ENCODE measurements at places on chromosomes 2 and 18.

DNA sequence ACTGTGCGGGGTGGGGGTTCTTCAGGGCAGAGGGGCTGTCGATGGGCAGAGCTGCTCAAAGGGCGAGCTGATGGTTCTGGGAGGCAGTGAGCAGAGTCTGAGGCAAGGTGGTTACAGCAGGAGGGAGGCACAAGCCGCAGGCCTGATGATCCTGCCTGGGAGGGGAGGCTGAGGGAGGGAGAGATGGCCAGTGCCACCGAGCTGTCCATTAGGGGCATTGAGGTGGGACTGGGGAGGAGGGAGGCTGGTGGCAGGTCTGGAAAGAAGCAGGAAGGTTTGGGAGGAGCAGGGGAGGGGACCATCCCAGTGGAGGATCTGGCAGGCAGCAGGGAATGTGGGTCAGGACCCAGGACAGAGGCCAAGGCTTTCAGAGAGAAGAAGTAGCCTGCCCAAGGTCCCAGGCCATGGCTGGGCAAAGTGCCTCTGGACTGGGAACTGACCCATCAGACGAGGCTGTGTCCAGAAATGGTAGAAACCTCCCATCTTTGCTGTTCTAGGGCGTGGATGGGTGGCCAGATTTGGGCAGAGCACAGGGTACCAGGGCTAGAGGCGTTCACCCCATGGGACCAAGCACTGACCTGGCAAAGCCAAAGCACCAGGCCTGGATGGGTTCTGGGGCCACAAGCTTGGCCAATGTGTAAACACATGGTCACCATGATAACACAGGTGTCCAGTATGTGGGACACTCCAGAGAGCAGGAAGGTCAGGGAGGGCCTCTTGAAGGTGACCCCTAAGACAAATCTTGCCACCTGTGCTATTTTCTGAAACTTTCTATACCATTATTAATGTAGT, 55.5 kb downstream of the INHBB start:
- no peak for DNase-seq

- no peak for DNase-seq
Observed at GRCh38 chr2:144048631-144049060, 471.3 kb downstream of the ZEB2 start.

DNA sequence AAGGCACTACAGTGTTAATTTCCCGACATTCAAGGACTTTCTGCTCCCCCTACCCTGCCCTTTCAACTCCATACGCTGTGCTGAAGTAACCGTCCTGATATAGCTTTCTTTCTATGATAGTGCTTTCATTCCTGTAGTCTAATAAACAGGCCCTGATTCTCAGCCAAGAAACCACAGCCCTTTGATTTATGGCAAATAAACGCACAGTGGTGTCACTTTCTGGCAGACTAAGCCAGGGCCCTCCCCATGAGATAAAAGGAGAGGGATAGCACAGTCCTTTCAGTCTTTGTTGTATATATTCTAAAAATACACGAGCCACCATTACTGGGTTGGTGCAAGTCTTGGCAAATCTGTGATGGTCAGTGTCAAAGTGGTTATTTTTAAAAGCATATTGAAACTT, 291.2 kb downstream of the ALPK2 start:
- DNase-seq = peak; percentile 42

- DNase-seq = no peak
Observed at GRCh38 chr2:144432921-144433320, 87.0 kb downstream of the ZEB2 start.

DNA sequence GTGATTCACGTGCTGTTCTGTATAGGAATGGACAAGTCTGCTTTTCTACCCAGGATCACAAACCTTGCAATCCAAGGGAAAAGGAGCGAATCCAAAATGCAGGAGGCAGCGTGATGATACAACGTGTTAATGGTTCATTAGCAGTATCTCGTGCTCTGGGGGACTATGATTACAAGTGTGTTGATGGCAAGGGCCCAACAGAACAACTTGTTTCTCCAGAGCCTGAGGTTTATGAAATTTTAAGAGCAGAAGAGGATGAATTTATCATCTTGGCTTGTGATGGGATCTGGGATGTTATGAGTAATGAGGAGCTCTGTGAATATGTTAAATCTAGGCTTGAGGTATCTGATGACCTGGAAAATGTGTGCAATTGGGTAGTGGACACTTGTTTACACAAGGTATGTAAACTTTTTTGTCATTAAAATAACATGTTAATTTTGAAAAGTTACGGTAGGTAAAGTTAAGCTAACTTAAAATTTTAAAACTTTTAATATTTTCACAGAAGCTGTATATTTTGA, 33.0 kb downstream of the PPM1B start:
- DNase-seq = no peak

- DNase-seq = no peak
Observed at GRCh38 chr2:10755621-10756020, 34.2 kb downstream of the ATP6V1C2 start.

DNA sequence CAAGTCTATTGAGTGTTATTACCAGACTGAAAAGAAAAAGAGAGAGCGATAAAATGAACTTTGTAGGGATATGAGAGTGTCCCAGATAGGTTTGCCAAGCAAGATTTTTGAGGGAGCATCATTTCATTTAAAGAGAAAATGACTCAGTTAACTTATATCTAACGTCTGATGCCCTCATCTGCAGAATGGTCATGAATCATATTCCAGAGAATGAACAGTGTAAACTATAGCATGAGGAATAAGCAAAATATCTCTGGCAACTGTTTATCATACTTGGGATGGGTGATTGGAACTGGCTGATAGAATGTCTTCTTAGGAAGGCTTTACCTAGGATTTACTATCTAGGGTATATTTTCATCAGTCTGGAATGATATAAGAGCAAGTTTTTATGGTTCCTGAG, 289.4 kb downstream of the CMPK2 start:
- no peak for DNase-seq

DNA sequence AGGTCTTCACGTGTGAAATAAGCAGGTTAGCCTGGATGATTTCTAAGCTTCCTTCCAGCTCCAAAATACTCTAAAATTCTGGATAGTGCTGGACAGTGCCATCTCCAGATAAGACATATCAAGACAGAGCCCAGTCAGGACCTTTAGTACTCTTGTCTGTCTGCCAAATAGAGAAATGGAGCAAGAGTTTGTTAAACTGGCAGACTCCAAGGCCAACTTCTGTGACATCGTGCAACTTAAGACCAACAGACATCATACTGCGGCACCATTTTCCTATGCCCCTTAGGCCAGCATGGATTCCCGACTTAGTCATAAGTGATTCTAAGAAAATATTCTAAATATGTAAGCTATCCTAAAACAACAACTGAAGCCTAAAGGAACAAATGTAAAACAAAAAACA, 118.6 kb downstream of the RBMS1 start:
- no peak for DNase-seq

- no peak for DNase-seq
Observed at GRCh38 chr2:36706021-36706876, 9.7 kb downstream of the VIT start.

GRCh38 chr2:102703748-102704147, 58.1 kb upstream of the TMEM182 start:
- DNase-seq = peak; percentile 61

- DNase-seq = no peak
Observed at GRCh38 chr2:36701918-36702317, 5.4 kb downstream of the VIT start.

DNA sequence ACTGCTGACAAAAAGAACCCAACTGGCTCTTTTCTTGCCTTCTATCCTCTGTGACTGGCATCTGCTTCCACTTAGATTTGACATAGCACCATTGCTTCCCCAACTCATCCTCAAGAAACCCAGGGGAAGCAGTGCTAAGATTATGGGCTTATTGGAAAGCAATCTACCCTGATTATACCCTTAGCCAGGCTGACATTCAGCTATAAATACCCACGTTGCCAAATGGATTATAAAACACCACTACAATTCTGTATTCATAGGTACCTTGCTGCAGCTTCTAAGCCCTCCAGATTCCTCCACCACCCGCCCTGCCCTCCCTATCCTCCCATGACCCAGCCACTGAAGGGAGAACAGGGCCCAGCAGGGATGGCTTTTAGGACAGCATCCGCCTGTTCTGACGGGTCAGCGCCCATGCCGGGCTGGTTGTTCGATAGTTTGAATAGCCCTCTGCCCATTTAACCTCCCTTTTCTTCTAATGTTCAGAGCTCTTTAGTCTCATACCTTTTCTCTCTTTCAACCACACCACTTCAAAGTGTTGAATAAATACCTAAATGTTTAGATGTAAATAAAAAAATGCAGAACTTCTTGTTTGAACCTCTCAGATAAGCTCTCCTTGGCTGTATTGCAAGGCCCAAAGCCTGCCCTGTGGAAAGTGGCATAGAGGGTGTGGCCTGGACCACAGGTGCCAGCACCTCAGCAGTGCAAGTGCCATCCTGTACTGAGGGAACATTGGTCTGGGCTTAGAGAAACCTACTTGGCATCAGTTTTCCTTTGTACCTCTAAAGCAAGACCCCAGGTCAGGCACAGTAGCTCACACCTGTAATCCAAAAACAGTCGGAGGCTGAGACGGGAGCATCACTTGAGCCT, 86.6 kb upstream of the RGPD5 start:
- no peak for DNase-seq

GRCh38 chr2:230335461-230335863, 8.5 kb downstream of the SP140L start:
- DNase-seq = no peak

DNA sequence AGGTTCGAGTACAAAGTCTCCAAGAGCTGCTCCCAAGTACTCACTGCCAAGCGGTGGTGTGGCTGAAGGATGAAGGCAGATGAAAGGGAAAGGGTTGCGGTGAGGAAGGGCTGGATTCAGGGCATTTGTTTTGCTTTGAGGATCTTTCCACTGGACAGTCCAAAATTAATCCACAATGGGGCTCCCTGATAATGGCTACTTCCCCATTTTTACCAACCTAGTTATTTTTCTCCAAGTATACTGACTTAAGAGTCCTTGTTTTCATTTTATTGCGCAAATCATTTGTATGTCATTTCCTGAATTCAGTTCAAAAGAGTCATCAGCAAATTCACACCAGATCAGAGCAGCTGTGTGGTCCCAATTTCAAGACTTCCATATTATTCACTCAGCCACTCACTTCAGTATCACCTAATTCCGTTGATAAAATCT, 464 bp upstream of the SESTD1 start:
- DNase-seq = no peak

DNA sequence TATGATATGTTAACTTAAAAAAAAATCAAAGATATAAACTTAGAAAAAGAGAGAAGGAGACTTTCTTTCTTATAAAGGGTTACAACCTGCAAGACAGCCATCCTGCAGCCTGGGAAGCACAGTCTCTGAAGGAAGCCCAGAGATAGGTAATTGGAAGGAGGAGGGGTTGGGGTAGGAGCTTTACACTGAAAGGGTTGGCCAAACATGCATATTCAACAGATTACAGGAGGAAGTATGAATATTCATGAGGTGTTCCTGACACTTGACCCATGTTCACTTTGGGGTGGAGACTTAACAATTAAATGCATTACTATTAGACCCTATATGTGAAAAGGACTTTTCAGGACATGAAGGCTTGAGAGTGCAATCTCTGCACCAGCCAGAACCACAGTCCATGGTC, 71.7 kb upstream of the CDH2 start:
- no peak for DNase-seq

DNA sequence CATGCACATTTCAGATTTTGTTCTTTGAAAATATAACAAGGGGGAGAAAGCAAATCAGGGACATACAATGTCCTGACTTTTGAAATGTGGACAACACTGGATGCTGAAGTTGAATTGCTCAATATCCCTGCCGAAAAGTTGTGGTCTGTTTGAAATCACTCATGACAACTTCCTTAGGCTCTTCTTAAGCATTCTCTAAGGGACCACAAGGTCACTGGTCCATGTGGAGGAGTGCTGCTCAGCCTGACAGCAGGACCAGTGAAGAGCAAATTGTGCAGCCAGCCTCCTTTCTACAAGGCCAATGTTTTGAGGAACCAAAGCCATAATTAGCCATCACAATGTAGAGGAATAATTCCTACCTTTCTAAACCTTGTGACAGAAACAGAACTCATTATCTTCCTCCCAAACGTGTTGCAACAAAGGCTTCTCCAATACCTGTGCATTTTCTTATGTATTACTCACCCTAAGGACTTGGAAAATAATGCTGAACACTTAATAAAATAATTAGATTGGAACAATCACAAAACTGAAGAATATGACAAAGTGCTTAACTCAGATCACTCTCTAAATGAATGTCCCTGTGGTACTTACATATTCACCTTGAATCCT, 1477.6 kb upstream of the NXPH2 start:
- no peak for DNase-seq

GRCh38 chr2:65826567-65826966, 394.2 kb upstream of the SPRED2 start:
- no peak for DNase-seq

DNA sequence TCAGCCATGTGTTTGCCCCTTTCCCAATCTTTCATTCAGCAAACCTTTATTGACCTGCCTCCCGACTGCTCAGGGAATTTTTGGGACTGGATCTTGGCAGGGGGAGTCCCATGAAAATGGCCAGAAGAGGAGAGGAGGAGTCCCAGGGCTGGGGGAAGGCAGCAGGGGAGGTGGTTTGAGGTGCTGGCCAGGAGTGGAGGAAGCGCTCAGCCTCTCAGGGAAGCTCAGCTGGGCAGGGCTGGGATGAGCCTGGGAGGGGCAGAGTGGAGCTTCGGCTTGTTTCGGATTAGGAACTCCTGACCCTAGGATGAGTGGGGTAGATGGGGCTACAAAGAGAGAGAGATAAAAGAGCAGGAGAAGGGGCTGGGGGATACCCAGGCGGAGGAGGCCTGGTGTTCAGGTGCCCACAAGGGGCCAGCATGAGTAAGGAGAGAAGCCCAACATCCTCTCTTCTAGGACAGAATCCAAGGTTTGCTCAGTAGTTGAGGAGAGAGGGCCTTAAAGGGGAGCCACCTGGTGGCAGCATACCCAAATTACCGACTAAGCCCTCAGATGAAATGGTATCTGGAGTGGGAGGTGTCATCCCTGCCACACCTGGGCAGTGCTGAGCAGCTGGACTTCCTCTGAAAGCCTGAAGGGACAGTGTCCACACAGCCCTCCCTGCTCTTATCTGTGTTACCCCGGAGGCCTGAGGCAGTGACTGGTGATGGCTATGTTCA, 91.1 kb downstream of the INHBB start:
- peak; percentile 61 for DNase-seq

- no peak for DNase-seq
Observed at GRCh38 chr2:37330681-37331080, 6.0 kb upstream of the PRKD3 start.

GRCh38 chr2:33014268-33014667, 67.5 kb downstream of the LTBP1 start:
- no peak for DNase-seq

- no peak for DNase-seq
Observed at GRCh38 chr18:63245600-63245999, 74.0 kb downstream of the BCL2 start.

DNA sequence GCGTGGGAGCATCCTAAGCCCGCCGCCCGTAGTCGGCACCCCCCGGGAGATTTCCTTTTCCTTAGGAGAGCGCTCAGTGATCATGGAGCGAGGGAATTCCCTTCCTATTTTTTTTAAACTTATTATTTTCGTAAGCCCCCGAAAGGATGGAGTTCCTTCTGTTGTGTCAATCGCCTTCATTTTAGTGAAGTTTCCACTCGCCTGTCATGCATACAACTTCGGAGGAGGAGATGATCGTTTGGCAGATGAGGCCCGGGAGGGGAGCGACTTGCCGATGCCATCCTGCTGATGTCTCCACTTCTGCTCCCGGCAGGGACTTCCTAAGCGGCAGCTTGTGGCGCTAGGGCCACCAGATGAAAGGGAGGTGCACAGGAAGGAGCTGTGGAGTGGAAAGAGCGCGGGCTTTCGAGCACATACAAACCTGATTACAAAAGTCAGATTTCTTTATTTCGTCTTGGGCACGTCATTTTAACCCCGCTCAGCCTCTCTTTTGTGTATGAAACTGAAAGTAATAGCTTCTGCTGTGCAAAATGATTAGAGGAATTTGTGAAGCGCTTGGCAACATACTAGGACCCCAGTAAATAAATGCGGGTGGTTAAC, at the start of gene ADGRF3:
TSS of gene ADGRF3 (minus strand) at position 336 of the 600 bp plus-strand sequence. CDS start 555 bp downstream, outside the sequence.
- peak; percentile 44 for DNase-seq
